NCI-H526 treated with DMSO at 0.1 percent for 48 hours (cell line): ENCODE measurements at places on chromosomes 1 and 21.

DNA sequence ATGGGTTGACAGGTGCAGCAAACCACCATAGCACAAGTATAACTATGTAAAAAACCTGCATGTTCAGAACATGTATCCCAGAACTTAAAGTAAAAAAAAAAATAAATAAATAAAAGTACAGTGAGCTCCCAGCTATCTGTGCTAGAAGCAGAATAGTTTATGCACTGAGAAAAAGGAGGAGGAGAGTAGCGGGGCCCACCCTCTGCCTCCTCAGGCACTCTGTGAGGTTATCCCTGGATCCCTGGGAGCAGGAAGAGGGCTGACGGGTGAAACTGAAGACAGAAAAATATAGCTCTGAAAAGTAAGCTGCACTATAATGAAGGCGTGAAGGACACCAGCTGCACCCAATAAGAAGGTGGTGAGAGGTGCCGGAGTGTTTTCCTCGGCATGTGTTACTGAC lies 117.2 kb downstream of the SIPA1L2 start:
- DNase-seq: no peak

DNA sequence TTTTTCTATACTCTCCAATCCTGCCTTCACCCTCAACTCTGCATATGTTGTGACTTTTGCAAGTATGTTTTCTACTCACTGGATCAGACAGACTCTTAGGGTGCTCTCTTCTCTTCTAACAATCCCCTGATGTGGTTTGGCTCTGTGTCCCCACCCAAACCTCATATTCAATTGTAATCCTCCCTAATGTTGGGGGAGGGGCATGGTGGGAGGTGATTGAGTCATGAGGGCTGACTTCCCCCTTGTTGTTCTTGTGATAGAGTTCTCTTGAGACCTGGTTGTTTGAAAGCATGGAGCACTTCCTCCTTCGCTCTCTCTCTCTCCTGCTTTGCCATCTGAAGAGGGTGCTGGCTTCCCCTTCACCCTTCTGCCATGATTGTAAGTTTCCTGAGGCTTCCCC lies 148.9 kb upstream of the IGSF21 start:
- no peak for DNase-seq

GRCh38 chr1:226990133-226990716 lies 50.1 kb downstream of the COQ8A start:
- DNase-seq: no peak

DNA sequence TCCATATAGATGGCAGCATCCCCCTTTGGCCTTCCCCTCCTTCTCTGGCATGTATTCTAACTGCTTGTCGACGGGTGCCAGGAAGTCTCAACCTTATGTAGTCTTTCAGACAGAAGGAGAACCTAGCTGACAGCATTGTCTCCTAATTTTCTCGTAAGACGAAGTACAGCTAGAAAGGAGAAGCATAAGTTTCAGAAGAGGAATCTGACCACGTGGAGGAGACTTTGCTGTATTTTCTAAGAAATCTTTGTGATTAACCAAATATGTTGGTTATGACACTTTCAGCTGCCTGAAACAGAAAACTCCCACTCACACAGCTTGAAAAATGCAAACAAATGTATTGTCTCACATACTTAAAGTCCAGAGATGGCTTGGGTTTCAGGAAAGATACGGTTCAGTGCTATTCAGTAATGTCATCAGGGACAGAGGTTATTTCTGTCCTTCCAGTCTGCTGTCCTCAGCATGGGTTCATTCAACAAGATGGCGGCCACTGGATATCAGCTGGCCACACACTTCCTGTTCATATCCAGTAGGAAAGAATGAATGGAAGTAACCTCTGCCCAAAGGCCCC lies 109.5 kb upstream of the ZNF648 start:
- no peak for DNase-seq

DNA sequence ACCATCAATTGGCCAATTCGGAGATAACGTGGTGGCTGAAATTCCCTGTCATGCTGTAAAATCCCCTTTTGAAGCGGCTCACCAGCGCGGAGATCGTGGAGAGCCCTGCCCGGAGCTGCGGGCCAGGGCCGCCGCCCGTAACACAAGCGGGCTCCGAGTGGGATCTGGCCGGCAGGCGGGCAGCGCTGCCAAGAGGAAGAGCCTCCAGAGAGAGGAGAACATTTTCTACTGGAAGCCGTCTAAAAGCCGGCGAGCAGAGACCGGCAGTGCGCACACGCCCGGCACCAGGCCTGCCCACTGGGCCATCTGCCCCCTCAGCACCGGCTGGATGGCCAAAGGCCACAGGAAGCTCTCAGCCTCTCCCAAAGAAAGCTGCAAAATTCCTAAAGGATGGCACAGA lies 15.5 kb downstream of the SSBP3 start:
- DNase-seq: no peak

- DNase-seq: no peak
Observed at GRCh38 chr1:12167493-12168429, 970 bp downstream of the TNFRSF1B start.

DNA sequence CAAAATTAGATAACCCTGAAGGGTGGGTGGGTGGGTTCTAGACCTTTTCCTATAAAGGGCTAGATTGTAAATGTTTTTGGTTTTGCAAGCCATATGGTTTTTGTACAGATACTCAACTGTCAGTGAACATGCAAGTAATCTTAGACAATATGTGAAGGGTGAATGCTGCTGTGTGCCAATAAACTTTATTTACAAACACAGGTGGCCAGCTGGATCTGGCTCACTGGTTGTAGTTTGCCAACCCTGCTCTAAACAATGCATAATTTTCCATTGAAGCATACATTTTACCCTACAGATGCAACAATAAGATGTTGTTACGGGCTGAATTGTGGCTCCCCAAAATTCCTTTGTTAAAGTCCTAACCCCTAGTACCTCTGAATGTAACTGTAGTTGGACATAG lies 18.6 kb upstream of the TARBP1 start:
- no peak for DNase-seq

DNA sequence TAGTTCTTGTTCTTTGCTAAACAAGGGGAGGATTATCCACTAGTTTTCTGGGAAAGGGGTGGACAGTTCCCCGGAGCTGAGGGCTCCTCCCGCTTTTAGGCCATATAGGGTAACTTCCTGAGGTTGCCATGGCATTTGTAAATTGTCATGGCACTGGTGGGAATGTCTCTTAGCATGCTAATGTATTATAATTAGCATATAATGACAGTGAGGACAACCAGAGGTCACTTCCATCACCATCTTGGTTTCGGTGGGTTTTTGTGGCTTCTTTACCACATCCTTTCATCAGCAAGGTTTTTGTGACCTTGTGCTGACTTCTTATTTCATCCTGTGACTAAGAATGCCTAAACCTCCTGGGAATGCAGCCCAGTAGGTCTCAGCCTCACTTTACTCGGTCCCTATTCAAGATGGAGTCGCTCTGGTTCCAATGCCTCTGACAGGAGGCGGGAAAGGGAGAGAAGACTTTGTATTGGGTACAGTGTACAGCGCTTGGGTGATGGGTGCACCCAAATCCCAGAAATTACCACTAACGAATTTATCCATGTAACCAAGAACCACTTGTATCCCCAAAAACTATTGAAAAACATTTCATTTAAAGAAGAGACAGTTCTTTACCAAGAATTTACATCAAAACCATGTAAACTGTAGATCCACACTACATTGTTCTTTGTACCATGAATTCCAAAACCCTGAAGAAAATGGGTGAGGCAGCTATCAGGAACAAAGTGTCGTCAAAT lies 8.7 kb upstream of the SLC2A5 start:
- DNase-seq: no peak

- no peak for DNase-seq
Observed at GRCh38 chr1:209434631-209435217, 148.8 kb upstream of the CAMK1G start.

GRCh38 chr1:170978371-170978910 lies 43.1 kb downstream of the MROH9 start:
- no peak for DNase-seq
